Renal cortical epithelial cell (primary cell): ENCODE measurements at places on chromosomes 2 and 18.

DNA sequence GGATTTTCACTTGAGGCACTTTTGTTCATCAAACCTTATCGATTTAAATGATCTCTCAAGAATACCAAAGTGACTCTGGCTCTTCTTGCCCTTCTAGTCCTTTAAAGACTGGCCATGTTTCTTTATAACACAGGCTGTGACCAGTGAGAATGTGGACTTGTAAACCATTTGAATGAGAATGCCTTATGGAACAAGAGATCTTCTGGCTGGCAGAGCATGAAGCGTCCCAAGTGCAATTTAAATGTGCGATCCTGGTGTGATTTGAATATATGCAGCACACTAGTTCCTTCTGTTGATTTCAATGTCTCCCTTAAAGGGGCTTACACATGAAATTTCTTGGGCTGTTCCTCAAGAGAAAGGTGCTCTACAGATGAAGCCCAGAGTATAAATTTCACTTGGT, 262.4 kb upstream of the CCDC68 start:
- no peak for DNase-seq

DNA sequence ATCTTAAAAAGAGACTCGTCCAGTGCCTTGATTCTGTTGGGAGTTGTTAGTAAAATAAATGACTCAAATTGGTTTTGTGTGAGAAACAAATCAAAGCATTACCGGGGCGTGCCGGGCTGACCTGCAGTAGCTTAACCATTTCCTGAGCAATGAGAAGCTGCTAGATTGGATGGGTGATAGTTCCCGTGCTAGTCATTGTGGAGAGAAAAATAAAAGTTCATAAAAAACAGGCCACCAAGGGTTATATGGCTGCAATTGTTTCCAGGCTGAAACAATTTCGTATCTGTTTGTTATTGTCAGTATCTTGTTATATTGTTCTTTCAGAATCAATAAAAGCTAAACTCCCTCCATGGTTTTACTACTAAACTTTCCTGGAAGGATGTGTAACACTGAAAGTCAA, 314.4 kb downstream of the MTX2 start:
- peak; percentile 84 for DNase-seq

GRCh38 chr2:11616097-11616687, 53.8 kb downstream of the NTSR2 start:
- DNase-seq, result no peak

DNA sequence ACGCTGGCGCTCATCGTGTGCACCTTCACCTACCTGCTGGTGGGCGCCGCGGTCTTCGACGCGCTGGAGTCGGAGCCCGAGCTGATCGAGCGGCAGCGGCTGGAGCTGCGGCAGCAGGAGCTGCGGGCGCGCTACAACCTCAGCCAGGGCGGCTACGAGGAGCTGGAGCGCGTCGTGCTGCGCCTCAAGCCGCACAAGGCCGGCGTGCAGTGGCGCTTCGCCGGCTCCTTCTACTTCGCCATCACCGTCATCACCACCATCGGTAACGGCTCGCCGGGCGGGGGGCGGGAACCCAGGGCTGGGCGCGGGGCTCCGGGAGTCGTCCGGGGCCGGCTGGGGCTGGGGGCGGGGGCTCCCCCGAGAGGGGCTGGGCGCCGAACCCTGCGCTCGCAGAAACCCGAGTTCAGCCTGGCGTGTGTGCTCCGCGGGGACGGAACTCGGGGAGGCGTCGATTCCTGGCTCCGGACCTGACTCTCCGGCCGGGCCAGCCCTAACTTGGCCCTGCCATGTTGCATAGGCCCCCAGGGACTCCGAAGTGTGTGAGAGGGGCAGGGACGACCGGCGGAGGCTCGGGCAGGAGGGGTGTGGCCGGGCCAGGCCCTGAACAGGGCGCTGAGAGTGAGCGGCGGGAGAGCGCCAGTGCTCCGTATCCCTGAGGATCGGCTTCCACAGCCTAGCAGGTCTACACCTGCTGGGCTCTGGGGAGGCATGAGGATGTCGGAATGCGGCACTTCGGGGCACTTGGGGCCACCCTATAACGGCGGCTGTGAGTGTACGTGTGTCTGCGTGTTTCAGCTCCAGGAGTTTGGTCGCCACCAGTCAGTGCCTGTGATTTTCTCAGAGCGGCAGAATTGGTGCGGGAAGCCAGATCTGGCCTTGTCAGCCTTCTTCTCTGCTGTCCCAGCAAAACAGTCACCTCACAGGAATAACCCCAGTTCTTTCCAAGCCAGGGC, 651 bp downstream of the KCNK3 start:
- no peak for DNase-seq

DNA sequence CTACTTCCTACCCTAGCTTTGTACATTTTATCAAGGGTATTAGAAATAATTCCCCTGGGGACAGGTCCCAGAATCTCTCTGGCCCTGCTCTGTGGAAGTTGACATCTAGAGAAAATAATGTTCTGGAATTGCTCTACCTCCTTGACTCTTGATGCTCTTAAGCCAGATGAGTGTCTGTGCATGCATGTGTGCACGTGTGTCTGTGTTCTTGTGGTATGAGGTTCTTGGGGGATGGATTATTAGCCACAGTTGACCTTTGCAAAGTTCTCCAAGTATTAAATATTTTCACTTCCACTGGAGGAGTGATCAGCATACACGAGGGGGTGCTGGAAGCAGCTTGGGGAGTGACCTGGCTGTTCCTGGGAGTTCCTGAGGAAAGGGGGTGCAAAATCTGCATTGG, 61.2 kb upstream of the PELI1 start:
- no peak for DNase-seq

- peak; percentile 51 for DNase-seq
Measured at GRCh38 chr2:155377266-155377680, 678.8 kb downstream of the KCNJ3 start.

DNA sequence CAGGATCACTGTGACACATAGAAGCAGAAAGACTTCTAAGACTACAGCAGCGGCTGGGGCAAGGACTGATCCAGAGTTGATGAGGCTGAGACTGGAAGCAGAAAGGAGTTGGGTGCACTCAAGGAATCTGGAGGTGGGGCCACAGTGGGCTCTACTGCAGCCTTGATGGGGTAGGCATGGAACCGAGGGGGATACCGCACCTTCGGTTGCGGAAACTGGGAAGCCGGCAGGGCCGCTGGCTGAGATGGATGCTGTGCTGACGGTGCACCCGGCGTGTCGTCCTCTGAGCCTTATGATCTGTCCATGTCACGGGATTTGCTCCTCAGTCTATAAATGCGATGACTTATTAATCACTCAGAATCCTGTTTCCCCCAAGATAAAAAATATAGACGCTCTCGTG, 473.5 kb upstream of the MYT1L start:
- no peak for DNase-seq

DNA sequence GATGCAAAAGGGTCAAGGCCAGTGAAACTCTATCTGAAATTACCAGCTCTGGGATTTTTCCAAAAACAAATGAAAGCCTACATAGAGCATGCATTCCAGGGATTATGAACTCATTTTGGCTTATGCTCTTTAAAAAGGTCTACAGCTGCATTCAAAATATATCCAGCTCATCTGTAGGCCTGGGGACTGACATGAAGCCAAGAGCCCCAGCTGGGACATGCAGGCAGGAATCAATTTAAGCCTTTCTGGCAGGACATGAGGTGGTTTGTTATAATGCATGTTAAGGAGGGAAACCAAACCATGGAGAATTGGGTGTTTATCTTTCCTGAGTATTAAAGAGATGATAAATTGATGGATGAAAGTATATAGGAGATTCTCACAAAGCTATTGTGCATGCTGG, 164.5 kb downstream of the RBM43 start:
- no peak for DNase-seq

- peak; percentile 86 for DNase-seq
Measured at GRCh38 chr2:144950899-144951560, 431.1 kb upstream of the ZEB2 start.
